ENCODE measurements at places on chromosomes 5 and 9.

DNA sequence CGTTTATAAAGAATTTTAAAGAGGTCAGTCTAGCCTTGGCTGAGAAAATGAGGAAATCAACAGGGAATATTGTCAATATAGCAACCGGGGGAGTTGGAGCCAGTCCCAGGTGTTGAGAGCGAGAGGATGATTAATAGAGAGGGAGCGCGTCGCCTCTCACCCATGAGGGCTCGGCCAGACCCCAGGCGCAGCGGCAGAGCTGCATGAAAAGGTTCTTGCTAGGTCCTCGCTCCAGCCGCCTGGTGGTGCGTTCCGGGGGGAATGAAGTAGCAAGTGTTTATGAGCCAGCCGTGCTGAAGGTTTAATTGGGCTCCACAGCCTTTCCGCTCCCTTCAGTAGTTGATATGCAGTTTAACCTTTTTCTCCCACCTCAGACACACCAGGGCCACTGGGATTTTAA is 167.3 kb upstream of the IRX1 start:
- no peak for DNase-seq

DNA sequence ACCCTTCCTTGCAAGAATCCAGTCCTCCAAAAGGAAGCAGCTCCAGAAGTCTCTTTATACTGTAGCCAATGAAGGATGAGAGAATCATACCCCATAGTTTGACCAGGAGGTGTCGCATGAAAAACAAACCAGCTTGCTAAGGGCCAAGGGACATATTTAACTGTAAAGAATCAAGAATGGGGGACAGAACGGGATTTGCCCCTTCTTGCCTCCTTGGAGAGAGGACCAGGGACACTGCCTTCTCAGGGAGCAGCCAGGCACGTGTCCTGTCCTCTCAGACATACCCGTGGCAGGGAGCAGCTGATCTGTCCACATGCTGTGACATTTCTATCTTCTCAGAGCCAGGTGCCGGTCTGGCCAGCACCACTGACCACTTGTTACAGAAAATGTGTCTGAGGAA is 11.7 kb downstream of the PRUNE2 start:
- DNase-seq = no peak

DNA sequence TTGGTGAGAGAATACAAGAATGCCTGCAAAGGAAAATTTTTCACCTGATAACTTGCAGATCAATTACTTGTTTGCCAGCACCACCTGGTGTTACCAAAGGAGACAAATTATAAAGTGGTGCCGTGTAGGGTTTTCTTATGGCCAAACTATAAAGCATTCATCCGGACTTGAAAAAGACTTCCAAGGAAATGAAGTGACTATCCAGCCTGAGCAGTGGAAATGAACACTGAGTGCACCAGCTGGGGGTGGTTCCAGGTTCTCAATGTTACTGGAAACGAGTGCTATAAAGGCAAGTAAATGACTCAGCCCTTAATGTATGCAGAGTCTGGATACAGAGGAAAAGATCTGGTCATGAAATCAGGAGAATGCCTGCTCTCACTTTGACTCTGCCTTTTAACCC is 113.1 kb downstream of the DNAH5 start:
- DNase-seq = no peak

- DNase-seq = peak; percentile 86
Measured at GRCh38 chr9:12776513-12777055, 1.8 kb downstream of the LURAP1L start.

- no peak for DNase-seq
Measured at GRCh38 chr5:17277907-17278306, 60.5 kb downstream of the BASP1 start.
